ENCODE measurements at places on chromosomes 4 and X.

GRCh38 chr4:181971973-181972372 is 271.2 kb upstream of the TENM3 start:
- ATAC-seq = peak; percentile 65

DNA sequence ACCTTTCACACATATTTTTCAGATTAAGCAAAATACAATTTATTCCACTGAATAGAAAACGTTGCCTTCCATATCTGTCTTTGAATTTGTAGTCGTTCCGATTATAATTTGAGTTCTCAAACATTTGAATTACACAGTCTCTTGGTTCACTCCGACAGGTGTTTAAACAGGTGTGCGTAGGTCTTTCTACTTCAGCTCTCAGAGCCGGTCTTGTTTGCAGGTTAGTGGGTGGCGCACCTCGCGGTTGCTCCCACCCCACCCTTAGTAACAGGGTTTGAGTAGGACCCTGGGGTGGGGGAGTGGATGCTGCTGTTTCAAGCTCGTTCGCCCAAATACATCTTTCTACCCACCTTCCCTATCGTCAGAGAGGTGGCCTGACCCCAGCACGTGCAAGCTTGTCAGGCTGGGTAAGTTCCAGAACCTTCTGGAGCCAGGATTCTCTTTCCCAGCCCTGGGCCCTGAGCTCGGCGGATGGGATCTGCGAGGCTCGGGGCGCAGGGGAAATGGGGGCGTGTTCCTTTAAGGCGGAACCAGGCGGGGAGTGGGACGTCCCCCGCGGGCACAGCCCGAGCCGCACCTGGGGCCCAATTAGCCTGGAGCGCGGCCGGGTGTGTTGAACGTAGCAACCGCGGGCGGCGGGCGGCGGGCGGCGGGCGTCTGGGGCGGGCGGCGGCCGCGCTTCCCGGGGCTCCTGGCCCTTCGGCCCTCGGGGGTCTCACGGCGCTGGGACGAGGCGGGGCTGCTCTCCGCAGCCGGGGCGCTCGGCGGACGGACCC is at the start of gene FAM149A:
TSS of gene FAM149A (plus strand) at position 591 of the 776 bp plus-strand sequence.
- peak; percentile 64 for ATAC-seq

GRCh38 chr4:87559090-87559837 is 30.1 kb upstream of the SPARCL1 start:
- ATAC-seq = no peak

DNA sequence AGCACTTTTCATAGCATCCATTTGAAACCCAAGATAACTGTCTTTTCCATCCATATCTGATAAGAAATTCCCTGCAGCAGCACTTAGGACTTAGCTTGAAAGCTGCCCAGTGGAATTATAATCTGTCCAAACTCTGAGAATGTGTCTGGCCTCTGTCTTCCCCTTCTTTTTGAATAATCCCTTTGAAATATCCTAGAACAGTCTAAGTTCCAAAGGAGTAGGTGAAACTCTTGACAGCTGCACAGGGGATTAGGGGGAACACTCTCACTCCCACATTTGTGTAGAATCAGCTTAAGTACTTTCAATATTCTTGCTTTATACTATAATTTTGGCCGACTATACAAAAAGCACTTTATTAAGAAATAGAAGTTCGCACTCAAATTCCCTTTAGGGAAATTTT is 157.7 kb downstream of the PAPSS1 start:
- no peak for ATAC-seq

- no peak for ATAC-seq
Observed at GRCh38 chr4:79540143-79540542, 132.1 kb upstream of the GK2 start.

DNA sequence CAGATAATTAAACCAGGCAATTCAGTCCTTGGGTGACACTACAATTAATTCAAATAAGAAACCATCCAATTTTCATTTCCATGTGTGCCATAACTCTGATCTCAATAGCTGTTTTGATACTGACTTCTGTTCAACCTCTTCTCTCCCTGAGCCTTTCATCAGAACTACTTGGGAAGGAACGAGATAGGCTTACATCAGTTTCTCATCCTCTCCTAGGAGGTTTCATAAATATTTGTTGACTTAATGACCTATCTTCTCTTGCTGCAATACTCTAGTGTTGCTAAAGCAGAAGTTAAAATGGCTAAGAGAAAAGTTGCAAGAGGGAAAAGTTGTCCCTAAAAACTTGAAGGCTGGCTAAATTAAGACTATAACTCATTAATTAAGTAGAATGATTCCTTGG is 41.8 kb downstream of the PRKG2 start:
- ATAC-seq = no peak

DNA sequence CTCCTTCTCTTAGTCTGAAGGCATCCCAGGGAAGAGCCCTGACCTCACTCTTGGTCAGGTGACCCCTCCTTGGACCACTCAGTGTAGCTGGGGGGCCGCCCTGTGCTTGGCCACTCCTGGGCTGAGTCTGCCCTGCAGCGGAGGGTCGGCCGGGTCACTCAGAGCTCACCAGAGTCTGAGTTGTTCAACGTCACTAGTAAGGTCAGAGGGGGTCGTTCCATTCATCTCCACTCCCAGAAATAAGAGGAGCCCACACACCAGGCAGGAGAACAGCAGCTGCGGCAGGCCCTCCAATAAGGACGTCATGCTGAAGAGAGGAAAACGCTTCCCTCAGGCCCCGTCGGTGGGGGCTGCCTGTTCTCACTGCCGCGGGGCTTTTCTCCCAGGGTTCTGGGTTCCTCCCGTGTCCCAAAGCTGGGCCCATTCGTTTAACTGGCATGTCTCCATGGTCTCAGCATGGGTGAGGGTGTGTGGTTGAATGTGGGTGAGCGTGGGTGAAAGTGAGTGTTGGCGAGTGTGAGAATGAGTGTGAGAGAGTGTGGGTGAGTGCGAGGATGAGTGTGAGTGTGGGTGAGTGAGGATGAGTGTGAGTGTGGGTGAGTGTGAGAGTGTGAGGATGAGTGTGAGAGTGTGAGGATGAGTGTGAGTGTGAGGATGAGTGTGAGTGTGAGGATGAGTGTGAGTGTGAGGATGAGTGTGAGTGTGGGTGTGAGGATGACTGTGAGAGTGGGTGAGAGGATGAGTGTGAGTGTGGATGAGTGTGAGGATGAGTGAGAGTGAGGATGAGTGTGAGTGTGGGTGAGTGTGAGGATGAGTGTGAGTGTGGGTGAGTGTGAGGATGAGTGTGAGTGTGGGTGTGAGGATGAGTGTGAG is 47.7 kb downstream of the ING2 start:
- ATAC-seq = no peak

DNA sequence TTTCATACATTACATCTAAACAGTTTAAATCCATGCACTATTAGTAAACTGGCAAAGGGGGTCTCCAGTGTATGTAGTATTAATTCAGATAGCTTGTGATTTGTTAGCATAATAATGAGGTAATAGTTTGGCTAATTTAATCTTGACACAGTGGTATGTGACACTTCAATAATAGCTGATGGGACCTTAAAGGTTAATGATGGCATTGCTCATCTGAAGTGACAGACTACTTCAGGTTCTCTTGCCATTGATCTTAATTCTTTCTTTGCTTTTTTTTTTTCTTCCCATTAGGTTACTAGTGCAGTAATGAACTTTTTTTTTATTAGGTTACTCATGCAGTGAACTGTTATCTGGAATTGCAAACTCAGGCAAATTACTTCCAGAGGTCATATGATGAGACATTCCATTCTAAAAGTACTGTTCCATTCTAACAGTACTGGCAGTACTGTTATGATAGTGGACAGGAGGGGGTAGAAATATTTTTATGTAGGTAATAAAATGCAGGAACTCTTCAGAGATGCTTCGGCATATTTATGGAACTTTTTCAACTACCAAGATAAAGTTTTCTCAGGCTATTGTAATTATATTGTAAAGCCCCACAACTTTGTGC is 911.3 kb upstream of the LCORL start:
- no peak for ATAC-seq

DNA sequence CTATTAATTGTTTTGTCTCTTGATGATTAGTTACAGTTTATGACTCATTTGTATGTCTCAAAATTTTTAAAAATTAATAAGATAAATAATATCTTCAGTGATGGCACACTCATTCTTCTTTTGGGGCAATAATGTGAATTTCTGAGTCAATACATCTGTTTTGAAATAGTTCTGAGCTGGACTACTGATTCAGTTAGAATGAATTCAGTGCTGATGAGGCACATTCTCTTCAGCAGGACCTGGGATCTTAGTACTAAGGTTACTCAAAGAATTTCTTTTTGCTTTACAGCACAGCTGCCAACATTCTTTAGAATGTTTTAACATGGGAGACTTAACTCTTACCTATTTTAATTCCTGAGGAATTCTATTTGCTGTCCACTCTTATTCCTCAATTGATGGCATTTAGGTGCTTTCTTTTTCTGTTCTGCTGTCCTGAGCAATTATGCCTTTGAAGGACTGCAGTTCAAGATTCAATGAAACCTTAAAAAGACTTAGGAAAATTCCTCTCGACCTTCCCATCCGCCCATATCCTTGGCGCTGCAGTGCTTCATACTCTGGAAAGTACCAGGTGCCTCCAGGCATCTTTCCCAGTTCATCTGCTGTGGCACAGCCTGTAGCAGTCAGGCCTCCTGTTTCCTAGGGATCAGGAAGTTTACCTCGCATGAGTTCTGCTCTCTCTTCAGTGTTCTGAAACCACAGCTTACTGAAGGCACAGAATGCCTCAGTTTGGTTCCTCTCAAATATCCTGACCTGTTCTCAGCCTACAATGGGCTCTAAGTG is 213.7 kb downstream of the FSTL5 start:
- no peak for ATAC-seq

DNA sequence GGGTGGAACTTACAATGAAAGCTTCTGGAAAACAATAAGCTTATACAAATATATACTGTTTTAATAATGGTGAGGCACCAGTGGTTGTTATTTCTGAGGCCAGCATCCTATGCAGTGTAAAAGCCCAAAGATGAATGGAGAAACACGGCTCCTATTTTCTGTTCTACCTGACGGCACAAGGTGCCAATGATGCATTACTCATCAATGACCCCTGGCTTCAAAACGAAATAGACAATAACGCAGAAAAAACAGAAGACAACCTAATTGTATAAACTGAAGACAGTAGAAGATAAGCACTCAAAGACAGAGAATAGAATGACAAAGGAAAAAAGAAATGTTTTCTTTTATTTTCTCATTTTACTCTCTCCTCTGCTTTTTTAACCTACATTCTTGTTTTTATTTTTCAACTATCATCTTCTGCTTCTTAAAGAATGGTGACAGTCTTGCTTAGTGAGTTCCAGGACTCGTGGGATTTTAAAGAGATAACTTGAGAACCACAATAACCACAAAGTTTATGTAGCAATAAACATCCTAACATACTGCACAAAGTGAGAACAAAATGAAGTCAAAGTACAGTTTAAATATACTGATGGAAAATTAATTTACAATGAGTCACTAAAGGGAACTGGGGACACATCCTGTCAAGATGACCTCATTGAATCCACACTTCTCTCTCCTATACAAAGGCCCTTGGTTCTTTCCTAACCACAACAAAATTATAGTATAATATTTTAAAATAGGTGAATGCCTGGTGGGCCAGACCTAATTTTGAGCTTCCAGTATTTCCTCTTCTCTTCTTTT is 169.8 kb downstream of the BTC start:
- ATAC-seq = peak; percentile 71

DNA sequence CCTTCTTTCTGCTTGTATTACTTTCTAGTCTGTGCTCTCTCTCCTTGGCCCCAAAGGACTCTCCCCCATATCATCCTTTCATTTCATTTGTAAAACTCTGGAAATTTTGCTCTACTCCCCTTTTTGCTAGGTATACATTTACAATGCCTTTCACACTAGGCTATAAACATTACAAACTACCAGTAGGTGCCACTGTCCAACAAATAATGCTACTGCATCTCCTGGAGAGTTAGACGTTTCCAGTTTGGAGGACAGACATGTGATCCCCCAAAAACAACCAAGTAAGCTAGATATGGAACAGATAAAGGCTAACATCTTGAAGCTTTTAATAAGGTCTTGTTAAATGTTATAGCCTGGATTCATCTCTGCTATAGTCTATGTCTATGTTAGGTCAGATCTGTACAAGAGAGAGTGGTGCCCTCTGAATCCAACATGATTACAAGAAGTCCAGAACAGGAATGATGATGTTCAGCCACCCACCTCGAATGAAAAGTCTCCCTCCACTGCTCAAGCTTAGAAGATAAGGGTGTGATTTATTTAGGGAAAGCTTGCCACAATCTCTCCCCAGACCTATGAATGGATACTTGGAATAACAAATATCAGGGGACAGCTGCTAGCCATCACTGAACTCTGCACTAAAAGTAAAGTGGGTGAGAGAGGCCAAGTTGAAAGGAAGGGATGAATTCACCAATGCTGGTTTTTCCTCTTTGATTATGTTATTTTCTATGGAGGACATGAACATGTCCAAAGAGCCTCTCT is 14.3 kb downstream of the CBR4 start:
- no peak for ATAC-seq

DNA sequence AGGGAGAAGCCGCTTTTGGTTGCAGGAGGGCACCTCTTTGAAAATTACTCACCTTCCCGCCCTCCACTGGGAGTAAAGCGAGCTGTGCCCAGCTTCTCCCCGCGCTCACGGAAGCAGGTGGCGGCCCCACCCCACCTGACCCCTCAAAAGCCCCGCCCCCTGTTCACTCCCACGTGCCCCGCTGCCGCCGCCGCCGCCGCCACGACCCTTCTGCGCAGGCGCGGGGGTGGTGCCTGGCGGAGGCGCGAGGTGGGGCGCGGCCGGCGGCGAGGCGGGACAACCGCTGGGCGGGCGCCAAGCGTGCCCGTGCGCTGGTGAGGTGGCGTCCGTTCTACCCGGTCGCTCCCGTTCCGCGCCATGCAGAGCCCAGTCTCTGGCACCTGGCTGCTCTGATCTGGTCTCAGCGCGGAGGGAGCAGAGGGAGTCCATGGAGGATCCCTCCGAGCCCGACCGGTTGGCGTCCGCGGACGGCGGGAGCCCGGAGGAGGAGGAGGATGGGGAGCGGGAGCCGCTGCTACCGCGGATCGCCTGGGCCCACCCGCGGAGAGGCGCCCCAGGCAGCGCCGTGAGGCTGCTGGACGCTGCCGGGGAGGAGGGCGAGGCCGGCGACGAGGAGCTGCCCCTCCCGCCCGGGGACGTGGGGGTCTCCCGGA is at the start of gene PI4K2B:
TSS of gene PI4K2B (plus strand) at position 297 of the 653 bp plus-strand sequence. CDS start at position 428, 131 bp downstream.
- ATAC-seq = peak; percentile 69

GRCh38 chrX:97850911-97851310 is 967.2 kb downstream of the RPA4 start:
- ATAC-seq = no peak

GRCh38 chrX:133523526-133523925 is 108.2 kb upstream of the GPC4 start:
- ATAC-seq = no peak

DNA sequence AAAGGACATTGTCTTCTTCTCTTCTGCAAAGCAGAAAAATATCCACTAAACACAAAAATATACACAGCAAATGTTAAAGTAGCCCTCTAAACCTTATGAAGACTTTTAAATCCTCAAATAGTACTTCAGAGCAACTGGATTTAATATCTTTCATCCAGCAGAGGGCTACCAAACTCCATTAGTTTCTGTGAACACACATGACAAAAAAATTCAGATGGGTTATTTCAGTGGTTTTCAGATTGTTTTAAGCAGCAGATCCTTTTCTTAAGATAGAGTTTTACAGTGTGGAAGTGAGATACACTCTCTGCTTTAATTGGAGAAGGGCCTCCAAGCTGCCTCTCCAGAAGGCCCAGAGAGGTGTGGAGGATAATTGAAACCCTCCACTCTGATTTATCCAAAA is 56.7 kb downstream of the ANK2 start:
- ATAC-seq = no peak
